NCI-H69 (cell line): ENCODE measurements at places on chromosomes 7 and 10.

DNA sequence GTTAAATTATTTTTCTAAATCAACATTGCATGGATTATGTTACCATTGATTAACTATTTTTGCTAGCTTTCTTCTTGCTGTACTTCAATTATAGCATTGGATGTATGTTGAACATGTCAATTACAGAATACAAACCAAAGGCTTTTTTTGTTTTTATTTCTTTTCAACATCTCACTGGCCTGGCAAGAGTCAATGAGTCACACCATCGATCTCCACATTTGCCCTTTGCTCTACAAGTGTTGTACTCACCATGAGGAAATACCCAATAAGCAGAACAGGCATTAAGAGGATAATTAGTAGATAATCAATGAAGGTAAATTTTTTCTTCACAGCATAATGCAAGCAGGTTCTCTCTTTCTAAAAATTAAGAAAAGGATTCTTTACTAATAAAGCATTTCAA is 23.3 kb downstream of the ANKRD22 start:
- DNase-seq = no peak

DNA sequence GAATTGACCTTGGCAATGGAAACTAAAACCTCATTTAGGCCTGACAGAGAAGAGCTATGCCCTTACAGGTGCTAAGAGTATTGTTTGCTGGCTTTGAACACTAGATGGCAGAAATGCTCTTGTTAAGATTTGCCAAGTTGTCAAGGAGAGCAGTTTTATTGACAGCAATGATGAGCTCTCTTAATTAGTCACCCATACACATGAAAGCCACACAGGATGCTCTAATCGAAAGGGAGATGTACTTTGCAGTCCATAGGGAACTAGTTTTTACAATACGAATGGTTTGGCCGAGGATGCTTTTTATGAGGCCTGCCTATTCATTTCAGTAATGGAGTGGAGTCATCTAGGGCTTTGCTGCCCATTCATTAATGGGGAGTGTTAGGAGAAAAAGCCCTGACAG is 45.4 kb upstream of the MBL2 start:
- DNase-seq = peak; percentile 75

- peak; percentile 89 for DNase-seq
Observed at GRCh38 chr7:70092314-70093204, 494.3 kb downstream of the AUTS2 start.

DNA sequence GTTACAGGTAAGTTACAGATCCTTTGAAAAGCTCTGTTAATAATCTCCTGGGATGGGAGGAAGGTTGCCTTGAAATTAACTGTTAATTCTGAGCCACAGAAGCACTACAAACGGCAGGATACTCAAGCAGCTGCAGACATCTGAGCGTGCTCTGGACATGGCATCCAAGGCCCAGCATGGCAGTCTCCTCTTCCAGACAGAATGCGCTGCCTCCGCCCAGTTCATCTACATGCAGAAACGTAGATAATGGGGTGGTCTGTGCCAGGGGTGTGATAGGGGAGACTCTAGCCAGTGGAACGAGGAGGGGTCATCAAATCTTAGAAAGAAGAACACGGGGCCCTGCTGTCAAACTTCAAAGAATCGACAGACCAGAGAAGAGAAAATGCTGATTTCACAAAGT is 13.8 kb downstream of the VIPR2 start:
- no peak for DNase-seq

GRCh38 chr10:26797340-26797739 is 63.4 kb downstream of the ABI1 start:
- DNase-seq = no peak

DNA sequence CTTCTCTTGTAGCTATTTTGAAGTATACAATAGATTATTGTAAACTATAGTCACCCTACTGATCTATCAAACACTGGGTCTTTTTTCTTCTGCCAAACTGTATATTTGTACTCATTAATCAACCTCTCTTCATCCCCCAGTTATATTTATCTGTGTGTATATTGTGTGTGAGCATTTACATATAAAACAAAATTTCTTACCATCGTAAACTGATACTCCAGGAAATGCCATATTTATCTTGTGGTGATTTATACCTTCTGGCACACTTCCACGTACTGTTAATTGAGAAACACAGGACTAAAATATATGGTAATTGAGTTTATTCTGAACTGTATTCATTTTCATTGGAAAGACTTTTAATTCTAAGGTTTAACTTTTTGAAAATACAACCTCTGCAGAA is 18.9 kb downstream of the ANLN start:
- peak; percentile 78 for DNase-seq

GRCh38 chr7:110973196-110973990 is 117.5 kb upstream of the LRRN3 start:
- peak; percentile 89 for DNase-seq

DNA sequence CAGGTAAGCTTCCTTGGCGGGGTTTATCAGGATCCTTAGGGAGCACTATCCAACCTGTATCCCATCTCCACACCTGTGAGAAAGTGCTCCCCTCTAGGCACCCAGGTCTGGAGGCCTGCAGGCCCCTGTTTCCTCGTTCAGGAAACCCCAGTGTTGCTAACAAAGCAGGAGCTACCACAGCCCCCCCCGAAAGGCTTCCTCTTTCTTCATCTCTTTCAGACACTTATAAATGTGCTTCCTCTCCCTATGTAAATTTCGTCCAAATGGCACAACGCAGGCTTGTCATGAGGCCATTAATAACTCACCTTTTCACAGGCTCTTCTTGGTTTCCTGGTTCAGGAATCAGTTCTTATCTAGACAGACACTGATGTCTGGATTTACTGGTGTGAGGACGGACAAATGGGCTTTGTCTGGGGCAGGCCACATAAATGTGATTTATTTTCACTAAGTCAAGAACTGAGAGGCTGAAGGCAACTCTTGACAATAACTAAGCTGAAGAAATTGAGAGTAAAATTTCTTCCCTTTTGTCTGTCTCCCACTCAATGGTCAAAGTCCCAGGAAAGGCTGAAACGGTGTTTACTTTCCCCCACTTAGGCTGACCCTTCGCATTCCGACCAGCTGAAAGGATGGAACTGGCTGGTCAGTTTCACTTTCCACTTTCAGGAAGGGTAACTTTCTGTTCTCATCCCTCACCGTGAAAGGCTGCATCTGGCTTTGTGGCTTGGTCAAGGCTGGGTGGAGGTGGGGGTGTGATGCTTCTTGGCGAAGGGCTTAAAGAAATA is 46.8 kb downstream of the PIK3AP1 start:
- peak; percentile 49 for DNase-seq

DNA sequence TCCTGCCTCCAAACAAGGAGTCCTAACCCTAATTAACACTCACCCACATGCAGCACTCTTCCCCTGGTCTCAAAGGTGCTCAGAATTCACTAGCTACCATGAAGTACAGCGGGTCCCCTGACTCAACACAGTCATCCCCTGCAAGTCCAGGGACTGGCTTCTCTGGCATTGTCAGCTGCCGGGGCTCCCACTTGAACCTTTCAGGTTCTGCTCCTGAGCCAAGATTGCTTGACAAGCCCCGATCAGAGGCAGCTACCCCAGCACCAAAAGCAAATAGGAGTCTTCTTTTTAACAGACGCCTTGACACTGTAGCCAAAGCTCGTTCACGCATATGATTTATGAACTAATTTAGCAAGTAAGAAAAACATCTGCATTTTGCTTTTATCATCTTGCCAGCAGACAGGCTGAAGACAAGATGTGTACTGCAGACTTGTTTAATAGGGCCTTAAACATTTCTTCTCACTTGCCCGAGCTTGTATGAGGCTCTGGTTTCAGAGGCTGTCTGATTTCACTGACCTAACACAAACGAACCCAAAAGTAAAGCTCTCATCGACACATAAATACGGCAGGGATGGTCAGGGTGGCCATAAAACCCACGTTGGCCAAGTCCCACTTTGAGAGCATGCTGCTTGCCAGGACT is 67.6 kb upstream of the ADAM12 start:
- DNase-seq = no peak

- DNase-seq = no peak
Observed at GRCh38 chr10:82943142-82943541, 1068.1 kb downstream of the NRG3 start.

- DNase-seq = peak; percentile 47
Observed at GRCh38 chr10:81873932-81874816, 820 bp upstream of the NRG3 start.

DNA sequence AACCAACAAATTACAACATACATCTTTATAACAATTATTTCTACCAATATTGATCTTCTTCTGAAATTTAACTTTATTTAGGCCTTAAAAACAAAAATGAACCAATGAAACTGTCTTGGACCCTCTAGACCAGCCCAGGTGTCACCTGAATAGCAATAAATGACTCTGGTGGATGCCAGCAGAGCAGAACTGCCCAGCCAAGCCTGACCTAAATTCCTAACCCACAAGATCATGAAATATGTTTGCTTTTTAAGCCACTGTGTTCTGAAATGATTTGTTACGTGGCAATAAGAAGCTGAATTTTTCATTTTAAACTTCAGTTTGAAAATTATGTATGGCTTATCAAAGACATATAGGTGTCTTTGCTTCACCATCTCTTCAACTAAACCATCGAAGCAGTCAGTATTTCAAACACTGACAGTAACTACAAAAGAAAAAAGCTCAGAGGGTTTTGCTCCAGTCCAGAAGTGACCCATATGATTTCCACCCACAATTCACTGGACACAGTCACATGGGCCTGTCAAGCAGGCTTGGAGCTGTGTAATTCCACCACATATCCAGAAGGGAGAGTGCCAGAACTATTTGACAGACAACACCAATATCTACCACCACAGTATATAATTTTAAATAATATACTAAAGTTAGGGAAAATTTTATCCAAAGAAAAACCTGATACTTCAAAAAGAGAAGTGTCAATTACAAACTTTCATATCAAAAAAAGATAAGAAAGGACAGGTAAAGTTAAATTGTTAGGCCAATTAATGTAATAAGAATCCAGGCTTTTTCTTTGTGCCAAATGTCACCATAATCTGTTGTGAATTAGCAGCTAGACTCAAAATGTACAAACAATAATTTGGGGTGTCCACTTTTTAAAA is 94.5 kb downstream of the KMT2C start:
- peak; percentile 64 for DNase-seq

DNA sequence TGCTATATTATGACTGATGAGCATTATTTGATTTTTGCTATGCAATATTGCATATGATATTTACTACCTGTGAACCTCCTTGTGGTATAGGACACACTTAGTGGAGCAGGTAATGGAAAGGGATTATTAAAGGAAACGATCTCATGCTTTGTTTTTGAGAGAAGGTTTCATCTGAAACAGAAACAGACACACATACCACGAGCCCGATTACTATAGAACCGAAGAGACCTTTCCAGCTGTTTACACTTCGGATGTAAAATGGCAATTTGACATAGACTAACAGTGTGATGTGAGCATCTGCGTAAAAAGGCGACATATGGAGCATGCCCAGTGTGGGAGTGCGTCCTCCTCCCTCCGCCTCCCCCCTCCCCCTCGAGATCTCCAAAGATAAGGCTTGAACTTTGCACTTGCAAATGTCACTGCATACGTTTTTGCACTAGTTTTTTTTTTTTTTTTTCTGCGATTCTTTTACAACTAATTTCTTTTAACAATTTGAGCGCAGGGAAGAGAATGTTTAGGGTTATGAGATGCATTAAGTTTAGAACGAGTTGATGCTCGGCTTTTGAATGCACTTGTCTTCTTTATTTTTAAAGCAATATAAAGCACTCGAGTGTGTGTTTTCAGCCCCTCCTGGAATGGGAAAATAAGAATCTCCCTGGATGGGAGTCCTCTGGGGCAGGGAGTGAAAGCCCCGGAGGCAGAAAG is 251.0 kb downstream of the NSUN6 start:
- DNase-seq = peak; percentile 46

DNA sequence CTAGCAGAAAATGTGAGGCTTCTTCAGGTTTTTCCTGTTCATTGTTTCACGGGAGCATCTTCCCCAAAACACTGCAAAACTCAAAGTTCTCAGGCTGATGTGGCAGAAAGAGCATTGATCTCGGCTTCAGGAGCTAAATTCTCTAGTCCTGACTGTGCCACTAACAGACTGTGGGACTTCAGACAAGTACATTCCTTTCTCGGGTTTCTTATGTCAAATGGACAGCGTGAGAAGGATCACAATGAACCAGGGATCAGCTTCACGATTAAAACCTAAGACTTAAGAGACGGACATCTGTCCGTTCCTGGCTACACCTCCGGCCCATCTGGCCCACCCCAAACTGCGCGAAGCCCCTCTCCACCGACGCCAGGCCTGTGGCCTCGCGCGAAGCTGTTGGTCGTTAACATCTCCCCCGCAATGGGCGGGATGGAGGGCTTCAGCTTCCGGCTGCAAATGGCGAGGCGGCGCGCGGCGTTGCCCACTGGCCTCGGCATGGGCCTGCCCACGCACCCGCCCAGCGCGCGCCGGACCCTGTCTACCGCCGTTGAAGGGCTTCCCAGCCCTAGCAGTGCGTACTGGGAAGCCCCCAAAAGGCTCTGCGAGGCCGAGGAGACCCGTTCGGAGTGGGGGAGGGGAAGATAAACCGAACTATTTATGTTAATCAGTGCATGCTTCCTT is 549 bp upstream of the DDX50 start:
- no peak for DNase-seq

DNA sequence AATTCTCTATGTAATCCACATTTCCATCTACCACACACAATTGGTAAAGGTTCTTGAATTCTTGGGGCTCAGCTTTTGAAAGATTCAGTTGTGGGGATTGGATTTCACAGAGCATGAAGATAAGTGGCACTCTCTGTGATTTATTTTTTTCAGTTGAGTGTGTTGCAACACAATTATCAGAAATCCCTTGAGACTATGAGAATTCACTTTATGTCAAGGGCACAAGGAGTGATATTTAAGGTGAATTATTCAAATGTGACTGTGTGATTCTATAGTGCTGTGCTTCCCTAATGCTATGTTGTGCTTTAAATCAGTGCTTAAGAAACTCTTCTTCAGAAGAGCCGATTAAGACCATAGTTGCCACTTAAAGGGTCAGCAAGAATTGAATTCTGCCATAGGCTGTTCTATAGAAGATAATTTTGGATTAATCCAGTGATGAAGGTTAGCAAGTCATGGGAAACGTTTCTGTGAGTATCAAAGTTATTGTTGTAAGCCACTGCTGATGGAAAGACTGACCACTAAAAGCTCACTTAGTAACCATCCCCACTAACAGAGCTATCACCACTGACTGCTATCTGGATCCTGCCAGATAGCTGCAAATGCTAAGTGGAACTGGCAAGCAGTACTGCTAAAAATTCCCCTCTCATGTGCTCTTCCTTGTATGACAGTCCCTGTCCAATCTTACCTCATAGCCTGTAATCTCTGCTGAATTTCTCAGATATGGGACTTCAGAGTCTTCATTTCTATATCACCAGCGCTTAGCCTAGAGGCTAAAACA is 134.0 kb upstream of the SEMA3D start:
- no peak for DNase-seq
